Astrocyte of the cerebellum (primary cell): ENCODE measurements at places on chromosomes 7 and 10.

DNA sequence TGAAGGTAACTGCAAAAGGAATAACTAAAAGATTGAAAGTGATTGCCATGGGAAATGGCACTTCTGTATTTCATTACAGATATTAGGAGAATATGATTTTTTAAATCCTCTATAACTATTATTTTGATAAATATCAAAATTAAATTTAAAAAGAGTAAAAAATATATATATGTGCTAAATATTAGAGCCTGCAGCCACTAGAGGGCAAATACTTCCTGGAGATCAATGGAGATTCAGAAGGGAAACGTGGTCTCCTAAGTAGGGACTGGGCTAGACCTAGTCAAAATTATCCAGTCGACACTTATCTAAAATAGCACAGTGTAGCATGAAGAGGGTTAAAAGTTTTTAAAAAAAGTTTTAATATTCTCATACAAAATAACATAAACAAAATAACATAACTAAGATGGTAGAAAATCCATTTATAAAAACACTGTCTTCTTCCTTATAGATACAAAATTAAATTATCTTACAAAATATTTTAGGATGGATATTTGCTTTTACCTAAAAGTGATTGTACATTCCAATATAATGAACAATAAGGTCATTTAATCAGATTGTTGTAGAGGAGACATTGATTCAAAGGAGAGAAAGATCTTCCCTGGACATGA, 434.3 kb downstream of the MDFIC start:
- DNase-seq, result no peak

DNA sequence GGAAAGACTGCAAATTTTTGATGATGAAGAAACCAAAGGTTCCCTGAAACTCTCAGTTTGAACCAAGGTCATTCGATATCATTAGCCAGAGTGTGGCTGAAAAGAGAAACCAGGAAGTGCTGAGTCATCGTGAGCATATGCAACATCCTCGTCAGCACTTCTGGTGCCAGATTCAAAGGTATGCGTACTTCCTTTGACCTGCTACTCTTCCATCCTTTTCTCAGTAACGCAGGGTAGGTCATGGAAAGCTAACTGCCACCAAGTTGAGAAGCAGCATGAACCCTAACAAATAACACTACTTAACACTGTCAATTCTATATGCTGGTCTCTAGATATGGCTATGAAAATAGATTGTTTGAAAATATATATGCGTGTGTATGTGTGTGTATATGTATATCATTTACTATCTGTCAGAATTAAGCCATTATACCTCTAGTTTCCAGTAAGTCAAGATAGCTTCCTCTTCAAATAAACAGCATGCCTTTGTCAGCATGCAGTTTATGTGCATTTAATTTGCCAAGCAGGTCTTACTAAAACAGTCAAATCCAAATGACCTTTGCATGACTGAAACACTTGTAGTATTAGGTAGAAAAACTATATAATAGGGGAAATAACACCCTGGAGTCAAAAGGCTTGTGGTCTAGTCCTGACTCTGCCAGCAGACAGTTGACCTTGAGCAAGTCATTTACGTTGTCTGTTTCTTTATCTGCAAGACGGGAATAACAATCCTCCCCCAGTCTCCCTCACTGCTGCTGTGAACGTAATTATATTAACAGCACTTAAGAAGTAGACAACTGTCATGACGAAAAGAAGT, 26.4 kb downstream of the CDK6 start:
- DNase-seq, result peak; percentile 90

- DNase-seq, result no peak
Measured at GRCh38 chr10:7626283-7626682, 40.5 kb downstream of the ITIH5 start.

GRCh38 chr10:12444981-12445700, 95.8 kb downstream of the CAMK1D start:
- no peak for DNase-seq

DNA sequence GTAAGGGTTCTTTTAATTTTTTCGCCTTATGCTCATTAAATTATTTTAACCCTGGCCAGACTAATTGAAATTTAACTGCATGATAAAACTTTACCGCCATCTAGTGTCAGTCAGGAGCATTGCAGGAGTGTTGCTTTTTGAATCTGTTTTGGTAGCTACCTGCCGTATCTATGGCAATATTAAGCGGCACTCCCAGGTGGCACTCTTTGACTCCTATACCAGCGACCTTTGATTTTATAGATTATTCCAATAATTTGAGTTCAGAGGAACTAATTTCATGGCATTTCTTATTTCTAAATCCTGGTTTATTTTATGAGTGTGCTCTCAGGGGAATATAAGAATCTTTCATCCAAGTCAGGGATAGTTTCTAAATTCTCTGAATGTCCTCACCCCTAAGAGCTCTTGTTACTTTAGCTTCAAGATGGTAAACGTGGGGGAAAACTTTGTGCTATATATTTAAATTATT, 198.9 kb downstream of the REEP3 start:
- DNase-seq, result peak; percentile 32

DNA sequence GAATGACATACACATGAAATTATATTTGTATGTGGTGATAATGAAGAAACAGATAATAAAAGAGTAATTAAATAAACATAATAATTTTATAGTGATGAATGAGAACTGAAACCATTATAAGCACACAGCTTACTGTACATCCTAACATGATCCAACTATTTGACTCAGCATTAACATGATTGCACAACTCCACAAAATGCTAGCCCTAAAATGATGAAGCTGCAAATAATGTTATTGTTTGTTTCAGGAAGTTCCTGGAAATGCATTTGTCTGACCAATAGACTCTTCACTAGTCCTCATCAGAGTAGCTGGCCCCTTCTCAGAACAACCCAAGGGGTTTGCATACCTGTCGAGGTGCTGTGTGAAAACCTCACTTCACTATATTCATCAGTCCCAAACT, 115.5 kb downstream of the RTKN2 start:
- no peak for DNase-seq

- DNase-seq, result no peak
Measured at GRCh38 chr7:105854498-105854897, 21.9 kb downstream of the ATXN7L1 start.

DNA sequence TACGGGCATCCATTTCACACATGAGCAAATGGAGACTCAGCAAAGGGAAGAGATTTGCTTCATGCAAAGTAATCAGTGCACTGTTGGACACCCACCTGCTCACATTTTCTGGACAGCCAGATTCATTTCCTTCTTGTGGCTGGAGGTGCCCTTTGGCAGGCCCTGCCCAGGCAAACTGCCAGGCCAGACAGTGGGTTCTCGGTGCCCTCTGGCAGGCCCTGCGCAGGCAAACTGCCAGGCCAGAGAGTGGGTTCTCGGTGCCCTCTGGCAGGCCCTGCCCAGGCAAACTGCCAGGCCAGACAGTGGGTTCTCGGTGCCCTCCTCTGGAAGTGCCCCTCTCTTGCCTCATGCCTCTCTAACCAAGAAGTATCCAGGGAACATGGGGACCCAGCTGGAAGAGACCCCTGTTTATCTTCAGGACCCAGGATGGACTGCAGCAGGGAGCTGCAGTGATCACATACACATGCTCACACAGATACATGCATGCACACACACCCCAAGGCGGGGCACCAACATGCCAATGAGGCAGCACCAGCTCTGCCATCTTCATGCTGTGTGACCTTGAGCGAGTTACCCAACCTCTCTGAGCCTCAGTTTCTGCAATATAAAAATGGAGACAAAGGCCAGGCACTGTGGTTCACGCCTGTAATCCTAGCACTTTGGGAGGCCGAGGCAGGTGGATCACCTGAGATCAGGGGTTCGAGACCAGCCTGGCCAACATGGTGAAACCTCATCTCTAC, 67.1 kb downstream of the OAT start:
- no peak for DNase-seq

DNA sequence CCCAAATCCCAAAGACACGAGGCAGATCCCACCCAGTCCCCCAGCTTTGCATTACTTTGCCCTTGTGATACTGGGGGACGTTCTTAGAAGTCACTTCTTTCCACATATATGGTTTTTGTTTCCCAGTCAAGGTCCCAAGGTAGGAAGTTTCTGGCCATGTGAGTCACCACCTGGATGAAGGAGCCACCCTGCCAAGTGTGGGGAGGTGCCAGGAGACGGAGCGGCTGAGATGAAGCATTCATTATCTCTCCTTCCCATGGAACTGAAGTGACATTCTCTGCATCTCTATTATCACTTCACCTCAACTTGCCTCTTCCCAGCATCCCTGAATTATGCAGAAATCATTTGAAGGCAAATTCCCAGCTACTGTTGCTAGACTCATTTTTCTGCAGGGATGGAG, 136.2 kb upstream of the INSYN2A start:
- no peak for DNase-seq
